ENCODE measurements at places on chromosomes 11 and 22.

DNA sequence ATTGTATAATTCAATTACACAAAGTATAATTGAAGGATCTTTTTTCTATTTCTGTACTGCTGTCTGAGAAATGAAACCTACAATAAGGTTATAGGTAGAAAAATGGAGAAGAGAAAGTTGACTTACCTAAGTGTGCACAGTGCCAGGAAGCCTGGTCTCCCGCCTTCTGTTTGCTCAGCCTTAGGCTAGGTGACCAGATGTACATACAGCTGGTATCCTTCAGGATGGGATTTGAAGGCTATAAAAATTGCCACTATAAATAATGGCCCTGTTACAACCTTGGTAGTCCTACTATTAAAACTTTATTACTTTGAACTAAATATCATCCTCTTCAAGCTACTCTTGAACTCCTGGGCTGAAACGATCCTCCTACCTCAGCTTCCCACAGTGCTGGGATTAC is 19.7 kb downstream of the OR51E2 start:
- H3K27me3 ChIP-seq = peaks cover 24% of the 10 kb centered on the region
- H3K4me1 ChIP-seq = no peaks in the 10 kb centered on the region
- no peak overlapping the region for H3K4me3 ChIP-seq
- H3K27ac ChIP-seq = no peak overlapping the region

GRCh38 chr22:36110306-36110881 is 50.2 kb downstream of the APOL3 start:
- DNase-seq = no peak
- H3K4me3 ChIP-seq = no peak overlapping the region
- H3K4me1 ChIP-seq = no peaks in the 10 kb centered on the region

DNA sequence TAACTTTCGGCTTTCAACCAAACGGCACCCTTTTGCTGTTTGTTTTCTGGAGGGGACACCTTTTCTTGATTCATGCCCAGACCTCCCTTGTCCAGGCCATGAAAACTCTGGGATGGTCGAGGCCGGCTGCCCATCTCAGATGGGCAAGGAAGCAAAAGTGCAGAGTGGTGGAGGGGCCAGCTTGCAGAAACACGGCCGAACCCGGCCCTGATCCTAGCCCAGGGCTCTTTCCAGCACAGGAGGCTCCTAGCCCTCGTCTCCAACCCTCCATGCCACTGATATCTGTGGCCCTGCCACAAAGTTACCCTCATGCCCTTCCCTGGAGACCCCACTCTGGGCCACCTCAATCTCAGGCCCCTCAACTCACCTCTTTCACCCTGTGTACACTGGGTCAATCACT is 18.9 kb upstream of the SLC22A12 start:
- no peak overlapping the region for H3K27ac ChIP-seq
- H3K4me3 ChIP-seq = no peak overlapping the region
- H3K4me1 ChIP-seq = no peaks in the 10 kb centered on the region
- peaks cover 39% of the 10 kb centered on the region for H3K27me3 ChIP-seq
- H3K36me3 ChIP-seq = no peaks in the 10 kb centered on the region

DNA sequence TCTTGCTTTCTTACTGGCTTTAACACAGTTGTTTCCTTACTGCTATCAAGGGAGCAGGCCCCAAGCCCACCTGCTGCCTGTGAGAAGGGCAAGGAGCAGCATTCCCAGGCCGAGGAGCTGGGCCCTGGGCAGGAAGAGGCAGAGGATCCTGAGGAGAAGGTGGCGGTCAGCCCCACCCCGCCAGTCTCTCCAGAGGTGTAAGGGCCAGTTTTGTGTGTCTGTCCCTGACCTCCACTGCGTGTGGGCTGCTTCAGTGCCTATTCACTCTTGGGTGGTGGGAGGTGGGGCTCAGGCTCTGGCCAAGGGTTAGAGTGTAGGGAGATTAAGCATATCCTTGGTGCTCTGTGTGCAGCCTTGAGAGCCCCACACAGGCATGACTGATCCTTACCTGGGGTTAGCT is 55.1 kb downstream of the CEP164 start:
- H3K27me3 ChIP-seq = no peaks in the 10 kb centered on the region
- no peak overlapping the region for H3K4me3 ChIP-seq
- H3K4me1 ChIP-seq = no peaks in the 10 kb centered on the region
- H3K27ac ChIP-seq = no peak overlapping the region
- no peak for DNase-seq
- peaks cover 14% of the 10 kb centered on the region for H3K36me3 ChIP-seq

DNA sequence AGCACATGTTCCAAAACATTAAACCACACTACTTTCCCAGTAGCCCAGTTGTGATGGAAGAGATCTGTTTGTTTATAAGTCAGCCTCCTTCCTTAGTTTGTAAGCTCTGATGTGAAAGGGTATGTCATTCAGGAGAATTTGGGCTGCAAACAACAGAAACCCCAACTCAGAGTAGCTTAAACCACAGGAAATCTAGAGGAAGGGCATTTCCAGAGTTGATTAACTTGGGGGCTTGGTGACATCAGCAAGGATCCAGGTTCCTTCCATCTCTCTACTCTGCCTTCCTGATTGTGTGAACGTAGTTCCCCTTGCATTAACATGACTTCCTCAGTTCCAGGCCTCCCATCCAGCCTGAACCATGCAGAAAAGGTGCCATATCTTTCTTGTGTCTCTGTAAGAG is 6.5 kb upstream of the FJX1 start:
- H3K4me3 ChIP-seq = no peak overlapping the region
- DNase-seq = no peak
- H3K36me3 ChIP-seq = no peaks in the 10 kb centered on the region
- H3K27ac ChIP-seq = no peak overlapping the region
- peaks cover 86% of the 10 kb centered on the region for H3K27me3 ChIP-seq

DNA sequence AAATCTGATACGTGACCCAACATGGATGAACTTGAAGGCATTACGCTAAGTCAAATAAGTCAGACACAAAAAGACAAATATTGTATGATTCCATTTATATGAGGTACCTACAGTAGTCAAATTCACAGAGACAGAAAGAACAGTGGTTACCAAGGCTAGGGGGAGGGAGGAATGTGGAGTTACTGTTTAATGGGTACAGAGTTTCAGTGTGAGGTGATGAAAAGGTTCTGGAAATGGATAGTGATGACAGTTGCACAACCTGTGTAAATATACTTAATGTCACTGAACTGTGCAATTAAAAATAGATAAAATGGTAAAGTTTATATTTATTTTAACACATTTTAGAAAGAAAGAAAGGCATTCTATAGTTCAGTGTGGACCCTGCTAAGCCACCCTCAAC is 24.1 kb upstream of the TMEM45B start:
- DNase-seq = no peak
- H3K27ac ChIP-seq = no peak overlapping the region
- H3K4me1 ChIP-seq = peaks cover 6% of the 10 kb centered on the region
- peaks cover 31% of the 10 kb centered on the region for H3K27me3 ChIP-seq
- H3K36me3 ChIP-seq = no peaks in the 10 kb centered on the region
- no peak overlapping the region for H3K4me3 ChIP-seq

- H3K4me3 ChIP-seq = no peak overlapping the region
- no peaks in the 10 kb centered on the region for H3K27me3 ChIP-seq
- no peak for DNase-seq
- no peak overlapping the region for H3K27ac ChIP-seq
- H3K4me1 ChIP-seq = no peaks in the 10 kb centered on the region
Observed at GRCh38 chr11:101741061-101741460, 157.3 kb upstream of the TRPC6 start.

GRCh38 chr22:48227341-48228018 is 1465.0 kb downstream of the TBC1D22A start:
- H3K36me3 ChIP-seq = no peaks in the 10 kb centered on the region
- no peak for DNase-seq
- peaks cover 52% of the 10 kb centered on the region for H3K27me3 ChIP-seq

DNA sequence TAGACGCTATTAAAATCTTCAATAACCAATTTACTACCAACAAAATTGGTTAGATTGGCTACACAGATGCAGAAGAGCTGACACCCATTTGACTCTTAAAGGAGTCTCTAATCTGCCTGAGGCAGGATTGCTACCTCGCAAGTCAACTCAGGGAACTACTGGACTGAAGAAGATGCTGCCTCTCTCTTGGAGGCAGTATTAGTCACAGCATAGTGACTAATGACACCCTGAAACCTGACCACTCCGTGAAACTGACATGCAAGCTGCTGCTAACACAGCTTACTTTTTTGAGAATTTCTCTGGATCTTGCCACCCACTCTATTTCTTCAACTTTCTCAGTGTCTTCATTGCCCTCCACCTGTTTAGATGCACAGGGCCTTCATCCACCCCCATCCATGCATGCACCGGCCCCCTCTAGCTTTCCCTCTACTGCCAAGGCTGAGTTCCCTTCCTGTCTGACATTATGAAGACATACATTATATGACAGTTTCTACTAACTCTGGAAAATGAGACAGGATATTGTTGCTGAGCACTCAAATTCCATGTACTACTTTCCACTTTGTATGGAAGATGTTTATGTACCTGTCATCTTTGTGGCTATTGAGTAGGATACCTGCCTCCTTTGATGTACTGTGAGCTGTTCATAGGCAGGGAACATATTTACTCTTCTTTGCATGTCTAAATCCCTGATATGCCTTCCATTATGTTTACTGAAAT is 183.2 kb downstream of the MSANTD4 start:
- H3K27me3 ChIP-seq = peaks cover 10% of the 10 kb centered on the region
- H3K4me1 ChIP-seq = no peaks in the 10 kb centered on the region
- peaks cover 2% of the 10 kb centered on the region for H3K36me3 ChIP-seq
- H3K4me3 ChIP-seq = no peak overlapping the region
- no peak for DNase-seq

DNA sequence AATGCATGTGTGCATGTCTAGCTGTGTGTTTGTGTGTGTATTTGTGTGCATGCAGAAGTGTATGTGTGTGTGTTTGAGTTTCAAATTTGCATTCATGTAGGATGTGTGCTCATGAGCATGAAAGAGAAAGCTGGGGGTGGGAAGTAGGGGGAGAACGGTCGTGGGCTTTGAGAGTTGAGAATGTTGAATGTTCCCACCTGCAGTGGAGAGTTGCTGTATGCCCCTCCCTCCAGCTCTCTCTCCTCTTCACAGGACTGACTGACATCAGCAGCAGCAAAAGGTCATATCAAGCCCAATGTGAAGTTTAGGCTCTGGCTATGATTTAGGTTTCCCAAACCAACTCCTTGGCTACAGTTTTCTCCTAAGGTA is 63.8 kb upstream of the RRAS2 start:
- peaks cover 3% of the 10 kb centered on the region for H3K4me1 ChIP-seq
- H3K27ac ChIP-seq = no peak overlapping the region
- H3K27me3 ChIP-seq = no peaks in the 10 kb centered on the region
- no peak for DNase-seq
- H3K36me3 ChIP-seq = no peaks in the 10 kb centered on the region

DNA sequence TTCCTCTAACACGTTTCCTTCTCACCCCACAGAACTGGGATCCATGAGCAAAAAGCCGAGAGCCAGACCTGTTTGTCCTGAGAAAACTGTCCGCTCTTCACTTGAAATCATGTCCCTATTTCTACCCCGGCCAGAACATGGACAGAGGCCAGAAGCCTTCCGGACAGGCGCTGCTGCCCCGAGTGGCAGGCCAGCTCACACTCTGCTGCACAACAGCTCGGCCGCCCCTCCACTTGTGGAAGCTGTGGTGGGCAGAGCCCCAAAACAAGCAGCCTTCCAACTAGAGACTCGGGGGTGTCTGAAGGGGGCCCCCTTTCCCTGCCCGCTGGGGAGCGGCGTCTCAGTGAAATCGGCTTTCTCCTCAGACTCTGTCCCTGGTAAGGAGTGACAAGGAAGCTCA is 24.0 kb downstream of the CD5 start:
- peak overlapping the region; percentile 79 for H3K27ac ChIP-seq
- no peaks in the 10 kb centered on the region for H3K27me3 ChIP-seq
- H3K4me1 ChIP-seq = peaks cover 33% of the 10 kb centered on the region

GRCh38 chr11:107018219-107018901 is at the start of gene GUCY1A2:
Gene GUCY1A2 (minus strand): TSS chr11:107018476. CDS start chr11:107018055, 421 bp downstream.
- no peak for DNase-seq
- H3K27me3 ChIP-seq = peaks cover 21% of the 10 kb centered on the region
- H3K4me3 ChIP-seq = peak within 1 kb of the TSS; percentile 4
- H3K4me1 ChIP-seq = peaks cover 5% of the 10 kb centered on the region
- H3K27ac ChIP-seq = no peak within 1 kb of the TSS

DNA sequence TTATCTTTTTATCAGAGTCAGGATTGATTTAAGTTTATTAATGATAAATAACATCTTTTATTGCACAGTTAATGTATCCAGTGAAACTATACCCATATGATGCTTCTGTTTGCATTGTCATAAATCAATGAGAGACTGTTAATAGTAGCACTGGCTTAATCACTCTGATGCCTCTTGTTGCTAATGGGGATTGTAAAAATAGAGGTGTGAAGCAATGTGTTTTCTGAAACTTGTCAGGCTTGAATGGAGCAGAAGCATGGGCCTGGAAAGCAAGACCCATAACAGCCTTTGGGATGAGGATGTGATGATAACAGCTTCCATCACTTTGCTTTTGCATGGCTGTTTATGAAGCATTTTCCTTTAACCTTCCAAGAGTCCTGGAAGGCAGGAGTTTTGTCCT is 319.7 kb downstream of the DDX10 start:
- H3K36me3 ChIP-seq = no peaks in the 10 kb centered on the region
- H3K4me3 ChIP-seq = no peak overlapping the region
- peaks cover 11% of the 10 kb centered on the region for H3K27me3 ChIP-seq
- no peak for DNase-seq

GRCh38 chr11:7522546-7522945 is 8.7 kb downstream of the PPFIBP2 start:
- no peaks in the 10 kb centered on the region for H3K27me3 ChIP-seq
- no peak overlapping the region for H3K27ac ChIP-seq
- no peak overlapping the region for H3K4me3 ChIP-seq
- DNase-seq = no peak

DNA sequence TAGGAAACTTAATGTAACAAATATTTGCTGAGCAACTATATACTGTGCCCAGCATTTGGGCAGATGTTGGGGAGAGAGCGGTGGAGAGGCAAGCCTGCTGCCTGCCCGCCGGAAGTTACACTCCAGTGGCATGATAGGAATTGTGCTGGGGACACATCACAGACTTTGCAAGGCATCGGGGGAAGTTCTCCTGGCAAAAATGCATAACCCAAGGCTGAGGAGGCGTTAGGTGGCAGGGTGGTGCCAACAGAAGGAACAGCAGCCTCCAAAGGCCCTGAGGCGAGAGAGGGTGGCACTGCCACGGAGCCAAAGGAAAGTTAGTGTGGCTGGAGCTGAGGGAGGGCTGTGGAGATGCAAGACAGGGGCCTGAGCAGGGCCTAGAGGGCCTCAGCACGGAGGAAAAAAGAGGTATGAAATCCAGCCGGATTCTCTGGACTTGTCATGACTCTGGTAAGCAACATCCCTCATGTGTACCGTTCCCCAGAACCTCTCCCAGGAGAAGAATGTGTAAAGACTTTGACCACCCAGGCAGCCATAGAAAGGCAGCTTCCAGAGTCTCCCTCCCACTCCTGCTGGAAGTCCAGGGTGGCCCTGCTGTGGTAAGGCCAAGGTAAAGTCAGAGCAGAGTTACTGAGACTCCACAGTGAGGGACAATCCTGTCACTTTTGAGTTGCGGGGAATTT is 76.1 kb upstream of the RAB1B start:
- H3K27me3 ChIP-seq = no peaks in the 10 kb centered on the region
- H3K27ac ChIP-seq = no peak overlapping the region
- peaks cover 21% of the 10 kb centered on the region for H3K4me1 ChIP-seq
- peaks cover 32% of the 10 kb centered on the region for H3K36me3 ChIP-seq
- no peak for DNase-seq

Data from central memory CD8-positive, alpha-beta T cell (primary cell).